ENCODE measurements at places on chromosomes 6 and 20.

- DNase-seq = no peak
Observed at GRCh38 chr6:70411542-70412251, 1.6 kb upstream of the FAM135A start.

DNA sequence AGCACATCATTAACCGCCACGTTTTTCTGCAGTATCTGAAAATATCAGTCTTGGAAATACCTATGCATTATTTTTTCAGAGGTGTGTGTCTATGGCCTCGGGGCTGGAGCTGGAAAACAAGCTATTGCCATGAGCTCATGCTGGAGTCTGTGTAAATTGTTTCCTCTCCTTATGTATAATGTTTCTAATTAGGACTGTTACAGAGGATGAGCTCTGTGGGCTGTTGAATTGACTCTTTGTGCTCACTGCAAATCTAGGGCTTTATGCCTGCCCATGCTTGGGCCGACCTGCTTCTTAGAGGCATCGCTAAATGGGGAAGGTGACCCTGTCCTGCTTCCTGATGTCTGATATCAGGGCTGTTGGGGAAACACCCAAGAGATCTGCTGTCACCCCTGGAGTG lies 80.8 kb upstream of the SLC22A16 start:
- no peak for DNase-seq

GRCh38 chr6:41257369-41258195 lies 28.9 kb downstream of the TREM1 start:
- no peak for DNase-seq

DNA sequence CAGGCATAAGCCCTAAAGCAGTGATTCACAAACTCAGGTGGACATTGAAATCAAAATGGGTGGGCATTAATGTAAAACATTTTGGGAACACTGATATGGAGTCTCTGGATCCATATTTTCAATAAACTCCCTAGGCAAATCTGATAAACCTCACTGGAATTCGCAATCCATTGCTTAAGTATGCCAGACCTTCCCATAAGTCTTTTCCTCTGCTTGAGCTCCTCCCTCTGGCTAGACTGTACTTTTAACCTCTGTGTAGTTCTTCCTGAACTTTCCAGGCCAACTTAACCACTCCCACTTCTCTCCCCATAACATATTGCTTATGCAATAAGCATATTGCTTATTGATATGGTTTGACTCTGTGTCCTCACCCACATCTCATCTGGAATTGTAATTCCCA lies 629.7 kb upstream of the IMPG1 start:
- no peak for DNase-seq

DNA sequence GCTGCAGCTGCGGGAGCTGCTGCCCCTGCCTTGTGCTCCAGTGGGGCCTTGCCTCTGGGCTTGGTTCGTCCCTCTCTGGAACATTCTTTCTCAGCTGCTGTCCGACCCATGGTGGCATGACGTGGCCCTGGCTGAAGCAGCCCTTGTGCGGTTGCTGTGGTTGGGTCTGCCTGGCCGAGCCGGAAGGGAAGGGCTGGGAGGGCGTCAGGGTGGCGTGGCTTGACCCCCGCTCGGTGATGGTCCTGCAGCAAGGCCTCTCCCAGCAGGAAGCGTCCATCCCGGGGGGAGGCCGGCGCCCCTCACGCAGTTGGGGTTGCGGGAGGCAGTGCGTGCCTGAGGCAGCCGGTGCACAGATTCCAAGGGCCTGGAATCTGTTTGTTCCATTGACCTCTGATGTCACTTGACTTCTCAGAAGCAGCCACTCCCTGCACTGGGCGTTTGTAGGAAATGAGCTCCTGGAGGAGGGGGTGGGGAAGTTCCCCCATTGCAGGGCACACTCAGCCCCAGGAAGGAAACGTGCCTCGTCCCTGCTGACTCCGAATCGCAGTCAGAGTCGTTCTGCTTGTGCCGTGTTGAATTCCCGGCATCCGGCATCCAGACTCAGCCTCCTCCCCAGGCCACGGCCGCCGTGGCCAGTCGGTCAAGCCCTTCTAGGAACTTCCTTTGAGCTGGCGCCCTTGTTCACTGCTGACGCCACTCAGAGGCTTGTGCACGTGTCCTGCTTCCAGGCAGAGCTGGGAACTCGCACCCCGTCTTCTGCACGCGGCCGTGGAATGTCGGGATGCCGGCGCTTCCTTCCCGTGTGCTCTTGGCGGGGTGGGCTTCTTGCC lies 9.7 kb upstream of the TNFRSF6B start:
- DNase-seq = peak; percentile 91

- no peak for DNase-seq
Observed at GRCh38 chr20:1489764-1490436, 1.3 kb downstream of the SIRPB2 start.

- DNase-seq = no peak
Observed at GRCh38 chr20:24619212-24619611, 149.8 kb downstream of the SYNDIG1 start.

DNA sequence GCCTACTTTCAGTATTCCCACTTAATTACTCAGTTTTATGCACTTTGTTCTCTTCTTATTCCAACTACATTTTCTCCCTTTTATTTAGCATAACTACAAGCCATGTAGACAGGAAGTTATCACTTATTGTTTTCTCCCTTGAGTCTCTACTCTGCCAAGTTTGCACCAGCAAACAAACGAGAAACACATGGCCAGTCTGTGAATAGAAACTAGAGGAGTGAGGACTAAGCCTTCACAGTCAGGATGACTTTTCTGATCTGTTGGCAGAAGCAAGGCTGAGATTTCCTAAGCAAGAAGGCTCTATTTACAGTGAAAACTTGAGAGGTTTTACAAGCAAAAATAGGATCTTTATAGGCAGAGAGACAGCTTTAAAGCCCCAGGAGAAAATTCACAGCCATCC lies 69.8 kb upstream of the TINAG start:
- DNase-seq = no peak

DNA sequence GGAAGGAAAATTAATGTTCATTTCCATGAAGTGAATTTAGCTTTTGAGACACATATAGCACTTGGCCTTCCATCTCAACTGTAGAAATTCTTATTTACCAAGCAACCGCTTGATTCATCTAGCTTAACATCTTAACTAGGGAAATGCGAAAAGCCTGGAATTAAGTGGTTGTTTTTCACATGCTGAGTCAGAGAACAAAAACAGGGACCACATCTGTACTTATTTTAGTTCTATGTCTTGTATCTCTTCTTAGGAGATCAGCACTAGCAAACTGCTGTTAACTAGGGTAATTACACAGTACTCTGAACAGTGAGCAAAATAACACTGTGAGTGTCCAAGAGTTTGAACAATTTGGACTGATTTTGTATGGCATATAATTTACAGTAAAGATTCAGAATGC lies 590.9 kb upstream of the NRSN1 start:
- DNase-seq = no peak

DNA sequence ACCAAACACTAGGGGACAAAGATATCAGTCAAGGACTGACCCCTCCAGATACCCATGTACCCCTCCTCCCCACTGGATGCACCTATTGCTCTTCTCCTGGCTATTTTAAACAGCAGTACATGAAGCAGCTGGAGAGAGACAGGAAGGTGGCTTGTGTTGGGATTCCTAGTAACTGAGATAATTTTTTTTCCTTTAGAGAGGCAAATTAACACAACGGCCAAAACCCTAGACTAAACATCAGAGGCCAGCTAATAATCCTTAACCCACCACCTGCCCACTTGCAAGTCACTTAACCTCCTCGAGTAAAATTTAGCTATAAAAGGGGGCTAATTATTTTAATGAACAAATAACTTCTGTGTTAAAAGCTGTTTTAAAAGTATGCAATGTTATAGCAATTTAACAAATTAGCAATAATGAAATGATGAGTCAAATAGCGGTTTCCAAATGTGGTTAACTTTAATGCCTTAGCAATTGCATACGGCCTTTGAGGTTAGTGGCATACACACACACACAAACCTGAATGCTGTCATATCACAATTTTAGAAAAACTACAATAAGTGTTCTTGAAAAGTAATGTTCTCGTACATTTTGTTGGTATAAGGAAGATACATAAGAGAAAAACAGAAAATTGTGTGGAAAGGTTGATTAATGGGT lies 151.7 kb downstream of the FRK start:
- DNase-seq = no peak

GRCh38 chr6:79180052-79180451 lies 54.4 kb downstream of the HMGN3 start:
- DNase-seq = no peak

DNA sequence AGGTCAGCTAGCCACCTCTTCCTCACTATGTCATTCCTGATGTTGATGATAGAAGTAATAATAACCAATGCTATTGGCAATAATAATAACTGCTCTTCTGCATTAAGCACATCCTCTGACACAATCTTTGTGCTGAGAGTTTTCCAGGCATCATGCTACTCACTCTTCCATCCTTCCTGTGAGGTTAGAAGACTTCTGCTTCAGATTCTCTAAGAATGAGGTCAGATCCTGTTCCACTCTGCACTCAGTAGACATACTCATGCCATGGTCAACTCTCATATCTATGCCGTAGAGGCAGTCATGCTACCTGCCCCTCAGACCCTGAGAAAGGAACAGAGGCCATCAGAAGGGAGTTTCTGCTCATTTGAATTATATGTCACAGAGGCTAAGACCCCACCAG lies 98.1 kb upstream of the TOP1 start:
- DNase-seq = no peak

DNA sequence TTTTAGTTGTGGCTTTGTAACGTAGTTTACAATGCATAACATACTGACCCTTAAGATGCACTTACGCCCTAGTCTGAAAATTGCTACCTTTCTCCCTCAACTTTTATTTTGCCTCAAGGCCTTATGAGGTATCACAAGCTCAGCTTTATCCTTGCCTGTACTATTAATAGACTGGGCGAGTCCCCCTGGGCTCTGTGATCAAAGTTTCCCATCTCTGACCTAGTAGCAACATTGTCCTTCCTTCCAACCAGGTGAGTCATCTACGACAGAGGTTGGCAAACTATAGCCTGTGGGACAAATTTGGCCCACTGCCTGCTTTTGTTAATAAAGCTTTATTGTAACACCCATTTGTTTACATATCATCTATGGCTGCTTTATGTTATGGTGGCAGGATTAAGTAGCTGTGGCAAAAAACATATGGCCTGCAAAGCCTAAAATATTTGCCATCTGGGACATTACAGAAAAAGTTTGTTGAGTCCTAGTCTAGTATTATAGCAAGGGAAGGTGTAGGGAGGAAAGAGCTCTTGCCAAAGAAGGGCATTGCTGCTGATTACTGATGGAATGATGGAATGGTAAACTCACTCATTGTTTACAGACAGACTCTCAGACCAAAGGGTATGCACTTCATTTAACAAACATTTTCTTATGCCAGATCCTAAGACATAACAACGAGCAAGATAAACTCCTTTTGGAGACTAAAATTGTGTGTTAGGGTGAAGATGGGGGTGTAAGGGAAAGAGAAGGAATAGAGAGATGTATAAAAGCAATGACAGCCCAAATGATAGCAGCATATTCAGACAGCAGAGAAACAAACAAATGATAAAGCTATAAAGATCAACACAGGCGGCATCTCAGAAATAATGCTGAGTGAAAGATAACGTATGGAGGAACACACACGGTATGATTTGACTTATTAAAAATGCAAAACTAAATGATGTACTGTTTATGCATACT lies 74.2 kb downstream of the SLC22A23 start:
- DNase-seq = peak; percentile 60

- DNase-seq = no peak
Observed at GRCh38 chr6:30834646-30835045, 49.7 kb upstream of the DDR1 start.

- DNase-seq = no peak
Observed at GRCh38 chr6:125668071-125668470, 81.4 kb upstream of the HEY2 start.

GRCh38 chr20:19660808-19661378 lies 97.2 kb upstream of the RIN2 start:
- no peak for DNase-seq

- no peak for DNase-seq
Observed at GRCh38 chr6:56689663-56690062, 47.0 kb upstream of the DST start.

GRCh38 chr20:42749556-42749955 lies 440.1 kb downstream of the PTPRT start:
- DNase-seq = no peak

All from RCC 7860 (cell line).